ENCODE measurements at places on chromosomes 12 and 14. TPM values are rescaled to one million over a fixed set of nuclear protein-coding genes. Genes with fewer than 3 reads are reported as not detected.

- no peak for DNase-seq
Measured at GRCh38 chr12:2403221-2403976, 350.6 kb downstream of the CACNA1C start.

DNA sequence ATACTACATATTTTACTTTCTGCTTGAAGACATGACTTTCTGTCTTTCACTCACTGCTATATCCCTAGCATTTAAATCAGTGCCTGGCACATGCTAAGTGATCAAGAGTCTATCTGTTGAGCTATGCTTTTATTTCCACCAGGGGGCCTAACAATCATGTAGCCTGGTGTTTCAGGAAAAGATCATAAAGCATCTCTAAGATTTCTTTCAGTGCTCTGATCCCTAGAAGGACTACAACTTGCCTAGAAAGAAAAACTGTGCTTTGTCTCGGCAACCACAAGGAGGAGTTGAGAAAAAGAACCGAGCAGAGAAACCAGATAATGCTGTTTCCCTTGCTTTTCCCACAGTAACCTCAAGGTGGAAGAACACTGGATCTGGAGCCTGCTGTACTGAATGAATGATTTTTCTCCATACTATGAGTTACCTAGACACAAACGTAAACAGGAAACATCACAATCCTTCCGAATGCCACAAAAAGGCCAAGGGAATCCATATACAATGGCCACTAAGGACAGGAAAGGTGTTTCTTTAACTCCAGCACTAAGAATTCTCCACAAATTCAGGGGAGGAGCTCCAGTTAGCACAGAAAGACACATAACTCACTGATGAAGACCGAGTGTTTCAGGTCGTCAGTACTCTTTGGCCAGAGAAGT lies 1.2 kb downstream of the CRY1 start:
- no peak for DNase-seq

DNA sequence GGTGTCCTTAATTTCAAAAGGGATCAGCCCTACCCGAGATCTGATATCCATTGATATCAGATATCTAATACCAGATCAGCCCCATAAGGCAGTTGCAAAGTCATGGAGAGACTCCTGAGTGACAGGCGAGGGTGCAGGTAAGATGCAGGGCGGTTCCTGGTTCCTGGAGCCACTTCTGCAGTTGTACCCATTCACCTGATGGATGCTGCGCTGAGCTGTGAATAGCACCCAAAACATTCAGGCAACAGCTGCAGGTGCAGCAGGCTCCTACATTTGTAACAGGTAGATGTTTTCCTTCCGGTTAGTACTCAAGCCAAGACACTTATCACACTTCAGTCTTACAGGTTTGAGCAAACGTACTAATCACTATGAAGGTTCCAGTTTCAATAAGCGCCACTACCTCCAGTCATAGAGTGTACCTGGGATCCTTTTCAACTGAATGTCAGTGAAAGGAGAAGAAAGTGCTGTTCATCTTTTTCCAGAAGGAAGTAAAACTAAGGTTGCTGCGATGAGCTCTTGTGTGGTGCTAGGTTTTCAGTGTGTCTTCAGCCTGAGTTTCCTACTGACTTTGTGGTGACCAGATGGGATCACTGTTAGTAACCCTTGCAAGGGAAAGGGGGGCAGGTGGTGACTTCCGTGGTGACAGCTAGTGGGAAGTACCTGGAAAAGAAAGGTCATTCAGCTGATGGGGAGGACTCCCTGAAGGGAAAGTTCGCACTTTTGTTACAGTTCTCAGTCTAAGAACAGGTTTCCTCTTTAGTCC lies 1.9 kb downstream of the ATP6V0A2 start:
- no peak for DNase-seq

The TTC5 gene
- 9.5 TPM for total RNA-seq

The CYP46A1 gene
- 1.1 TPM for total RNA-seq

- DNase-seq, result no peak
Measured at GRCh38 chr12:92032101-92032500, 113.5 kb downstream of the BTG1 start.

The UNC79 gene
- total RNA-seq, result not detected

- DNase-seq, result peak; percentile 41
Measured at GRCh38 chr12:630656-631632, 32.3 kb downstream of the NINJ2 start.

- no peak for DNase-seq
Measured at GRCh38 chr12:51695241-51696010, 104.4 kb downstream of the SCN8A start.

GRCh38 chr14:54947230-54947629 lies 44.6 kb upstream of the GCH1 start:
- no peak for DNase-seq

DNA sequence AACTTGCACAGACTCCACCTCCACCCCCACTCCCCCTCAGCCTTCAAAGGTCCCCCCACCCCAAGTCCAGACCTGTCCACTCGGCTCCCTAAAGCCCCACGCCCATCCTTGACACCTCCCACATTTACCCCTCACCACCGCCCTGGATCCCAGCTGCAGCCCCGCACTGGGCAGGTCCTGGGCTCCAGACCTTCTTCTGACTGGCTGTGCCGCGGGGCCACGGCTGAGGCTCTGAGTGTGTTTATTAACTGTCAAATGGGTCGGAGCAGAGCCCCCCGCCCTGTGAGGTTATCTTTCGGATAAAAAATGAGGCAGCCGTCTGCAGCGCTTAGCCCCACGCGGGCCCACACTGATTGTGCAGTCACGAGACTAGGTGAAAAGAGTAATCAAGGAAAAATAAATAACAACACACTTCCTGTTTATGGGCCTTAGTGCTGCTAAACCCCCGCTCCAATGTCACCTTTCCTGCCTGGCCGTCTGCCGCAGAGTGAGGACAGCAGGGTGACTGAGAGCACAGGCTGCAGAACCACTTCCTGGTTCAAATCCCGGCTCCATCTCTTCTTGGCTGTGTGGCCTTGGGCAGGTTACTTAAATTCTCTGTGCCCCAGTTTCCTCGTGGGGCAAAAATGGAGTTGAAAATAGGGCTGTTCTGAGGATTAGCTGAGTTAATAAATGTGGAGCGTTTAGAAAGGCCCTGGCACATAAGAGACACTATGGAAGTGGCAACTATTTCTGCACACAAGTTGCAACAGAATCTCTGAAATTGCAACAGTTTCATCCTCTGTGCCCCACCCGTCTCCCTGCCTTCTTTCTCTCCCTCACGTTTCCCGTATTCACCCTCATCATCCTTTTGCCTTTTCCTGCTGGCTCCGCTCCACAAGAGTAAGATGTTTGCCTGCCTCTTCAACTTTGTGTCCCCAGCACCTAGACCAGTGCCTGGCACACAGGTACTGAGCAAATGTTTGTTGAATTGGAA lies 9.4 kb downstream of the SETD1B start:
- DNase-seq, result no peak

GRCh38 chr12:100798286-100799160 lies 3.9 kb downstream of the ANO4 start:
- no peak for DNase-seq

DNA sequence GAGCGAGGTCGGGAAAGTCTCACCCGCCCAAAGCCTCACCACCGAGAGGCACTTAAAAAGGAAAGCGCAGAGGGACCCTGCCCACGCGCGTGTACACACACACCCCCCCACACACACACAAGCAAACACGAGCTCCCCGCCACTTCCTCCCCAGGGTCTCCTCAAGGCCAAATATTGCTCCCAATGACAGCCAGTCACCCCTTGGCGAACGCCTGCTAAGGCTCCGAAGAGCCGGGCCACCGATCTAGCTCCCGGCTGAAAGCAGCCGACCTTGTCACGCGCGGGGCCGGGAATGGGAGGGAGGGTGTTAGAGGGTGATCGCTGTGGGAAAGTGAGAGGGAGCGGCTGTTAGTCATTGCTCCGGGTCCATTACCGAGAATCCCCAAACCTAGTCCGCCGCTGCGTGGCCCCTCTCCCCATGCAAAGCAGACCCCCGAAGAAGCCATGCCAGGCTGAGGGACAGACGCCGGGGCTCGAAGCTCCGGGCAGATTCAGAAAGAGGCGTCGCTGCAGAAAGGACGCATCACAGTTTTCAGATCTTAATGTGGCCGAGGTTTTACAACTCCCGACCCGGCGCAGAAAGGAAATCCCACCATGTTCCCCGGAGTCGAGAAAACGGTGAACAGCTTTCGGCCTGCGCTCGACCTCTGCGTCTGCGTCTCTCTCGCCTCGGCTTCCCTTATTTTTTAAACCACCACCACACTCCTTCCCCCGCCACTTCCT lies 2.6 kb downstream of the BMP4 start:
- DNase-seq, result no peak

The TSPAN8 gene
- total RNA-seq, result not detected

- DNase-seq, result no peak
Measured at GRCh38 chr14:89651805-89652204, 234.8 kb upstream of the FOXN3 start.

DNA sequence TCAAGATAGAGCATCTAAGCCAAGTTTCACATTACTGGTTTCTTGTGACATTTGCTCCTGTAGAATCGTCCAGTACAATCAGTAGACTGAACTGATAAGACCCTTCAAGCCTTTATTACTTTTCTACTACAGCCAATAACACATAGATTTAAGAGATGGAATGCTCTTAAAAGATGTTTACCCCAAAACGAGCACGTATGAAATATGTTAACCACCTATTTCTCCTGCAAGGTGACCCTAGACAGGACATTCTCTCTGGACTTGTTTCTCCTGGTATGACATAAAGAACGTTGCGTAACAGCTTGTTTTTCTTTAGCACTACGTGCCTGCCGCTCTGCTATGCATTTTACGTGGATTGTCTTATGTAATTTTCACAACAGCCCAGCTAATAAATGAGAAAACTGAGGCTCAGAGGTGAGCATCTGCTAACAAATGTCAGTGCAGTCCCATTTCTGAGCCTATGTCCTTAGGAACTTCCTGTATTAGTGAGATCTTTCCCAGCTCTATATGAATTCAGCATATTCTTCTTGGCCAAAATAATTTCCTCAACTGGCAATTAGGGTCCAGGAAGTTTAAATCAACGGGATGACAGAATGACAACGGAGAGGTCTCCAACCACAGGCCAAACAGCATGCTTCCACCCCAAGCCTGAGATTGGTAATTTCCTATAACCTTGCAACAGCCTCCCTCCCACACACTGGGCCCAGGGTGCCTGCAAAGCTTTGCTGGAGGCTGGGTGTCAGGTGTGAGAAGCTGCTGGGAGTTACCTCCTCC lies 3.7 kb downstream of the NFKBIA start:
- DNase-seq, result no peak

DNA sequence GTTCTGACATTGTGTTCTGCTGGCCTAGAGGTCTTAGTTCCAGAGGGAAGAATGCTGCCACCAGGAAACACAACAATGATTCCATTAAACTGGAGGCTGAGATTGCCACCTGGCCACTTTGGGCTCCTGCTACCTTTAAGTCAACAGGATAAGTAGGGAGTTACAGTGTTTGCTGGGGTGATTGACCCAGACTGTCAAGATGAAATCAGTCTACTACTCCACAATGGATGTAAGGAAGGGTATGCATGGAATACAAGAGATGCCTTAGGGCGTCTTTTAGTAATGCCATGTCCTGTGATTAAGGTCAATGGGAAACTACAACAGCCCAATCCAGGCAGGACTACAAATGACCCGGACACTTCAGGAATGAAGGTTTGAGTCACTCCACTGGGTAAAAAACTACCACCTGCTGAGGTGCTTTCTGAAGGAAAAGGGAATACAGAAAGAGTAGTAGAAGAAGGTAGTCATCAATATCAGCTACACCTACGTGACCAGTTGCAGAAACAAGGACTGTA lies 852.6 kb downstream of the LRFN5 start:
- DNase-seq, result no peak

The TAS2R30 gene
- 4.0 TPM for total RNA-seq

GRCh38 chr12:69936766-69937165 lies 111.7 kb downstream of the MYRFL start:
- DNase-seq, result no peak

The ADAM21 gene
- not detected for total RNA-seq

- no peak for DNase-seq
Measured at GRCh38 chr14:54148251-54148650, 191.6 kb upstream of the BMP4 start.

DNA sequence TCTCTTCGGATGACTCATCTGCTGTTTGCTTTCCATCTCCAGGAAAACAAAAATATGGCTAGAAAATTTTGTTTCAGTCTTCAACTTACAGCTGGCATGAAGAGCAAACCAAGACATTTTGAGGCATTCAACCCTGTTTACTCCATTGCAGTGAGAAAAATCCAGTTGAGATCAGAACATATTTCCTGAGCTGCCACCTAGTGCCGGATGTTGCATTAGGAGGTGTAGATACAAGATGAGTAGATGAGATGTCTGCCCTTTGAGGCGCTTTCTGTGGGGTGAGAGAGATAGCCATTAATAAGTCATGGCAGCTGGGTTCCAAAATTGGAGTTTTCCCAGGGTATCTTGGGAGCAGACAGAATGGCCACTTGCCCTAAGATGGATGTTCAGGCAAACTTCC lies 171.1 kb downstream of the PRKCH start:
- no peak for DNase-seq

DNA sequence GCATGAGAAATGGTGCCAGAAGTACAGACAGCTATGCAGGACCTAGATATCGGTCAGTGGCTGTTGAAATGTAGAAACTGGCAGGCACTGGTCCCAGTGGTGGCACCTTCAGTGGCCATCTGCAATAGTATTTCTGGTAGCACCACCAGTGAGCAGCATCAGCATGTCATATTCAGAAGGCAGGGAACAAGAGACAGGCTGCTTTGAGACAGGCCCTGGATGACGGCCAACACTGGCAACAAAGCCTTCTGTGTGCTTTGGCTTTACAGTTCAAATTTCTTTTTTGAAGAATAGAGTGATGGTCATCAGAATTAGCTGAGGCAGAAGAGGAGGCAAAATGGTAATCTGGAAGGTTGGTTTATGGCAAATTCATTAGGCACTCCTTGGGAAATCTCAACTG lies 273.4 kb upstream of the SLC16A7 start:
- no peak for DNase-seq

- DNase-seq, result no peak
Measured at GRCh38 chr12:72273851-72274351, 1.7 kb downstream of the TRHDE start.

GRCh38 chr12:119202544-119202943 lies 23.8 kb downstream of the HSPB8 start:
- no peak for DNase-seq

The VWF gene
- 64.3 TPM for total RNA-seq

GRCh38 chr14:96078625-96079016 lies 39.5 kb downstream of the C14orf132 start:
- DNase-seq, result no peak

DNA sequence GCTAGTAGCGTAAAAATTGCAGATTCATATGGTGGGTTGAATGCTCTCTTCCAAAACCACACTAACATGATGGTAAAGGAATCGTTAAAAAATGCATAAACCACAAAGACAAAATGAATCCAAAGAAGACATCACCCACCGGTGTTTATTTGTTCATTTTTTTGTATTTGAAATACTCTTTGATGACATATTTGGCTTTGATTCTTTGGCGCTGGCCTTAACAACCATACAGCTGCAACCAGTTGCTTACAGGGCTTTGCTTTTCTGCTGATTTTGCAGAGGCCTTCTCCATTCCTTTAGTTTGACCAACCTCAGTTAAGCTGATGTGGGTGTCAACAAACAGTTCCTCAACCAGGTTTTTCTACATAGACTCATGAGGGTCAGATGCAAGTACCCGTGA lies 103.5 kb downstream of the CACNA1C start:
- no peak for DNase-seq
